ENCODE measurements at places on chromosomes 7 and 10.

- no peak for ATAC-seq
These were observed 50.2 kb downstream of the SHH start for GRCh38 chr7:155762036-155762435.

DNA sequence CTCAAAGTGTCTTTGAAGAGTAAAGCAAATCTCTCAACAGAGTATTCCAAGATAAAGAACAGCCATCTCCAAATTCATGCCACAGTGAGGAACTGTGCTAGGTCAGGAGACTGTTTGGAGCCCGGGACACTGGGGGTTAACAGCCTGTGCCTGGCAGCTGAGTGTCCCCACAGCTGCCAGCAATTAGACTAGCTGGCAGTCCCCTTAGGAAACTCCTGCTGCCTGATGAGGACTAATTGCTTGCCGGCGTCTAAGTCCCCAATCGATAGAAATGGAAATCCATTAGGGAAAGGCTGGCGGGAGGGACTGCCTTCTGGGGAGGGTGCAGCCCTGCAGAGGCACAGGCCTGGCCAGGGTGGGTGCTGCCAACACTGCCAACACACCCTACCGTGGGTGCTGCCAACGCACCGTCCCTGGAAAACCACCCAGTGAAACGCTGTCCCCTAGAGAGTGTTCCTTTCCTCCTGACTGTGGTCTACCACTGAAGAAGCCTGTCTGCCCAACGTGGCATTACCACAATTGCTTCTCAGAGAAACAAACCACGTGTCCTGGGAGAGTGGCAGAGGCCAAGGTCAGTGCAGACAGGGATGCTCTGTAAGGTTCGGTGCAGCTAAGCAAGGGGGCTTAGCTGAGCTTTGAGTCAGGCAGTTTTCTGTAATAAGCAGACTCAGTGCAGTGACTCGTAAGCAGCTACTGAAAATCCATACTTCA lies 60.8 kb downstream of the XRCC2 start:
- ATAC-seq, result peak; percentile 82

DNA sequence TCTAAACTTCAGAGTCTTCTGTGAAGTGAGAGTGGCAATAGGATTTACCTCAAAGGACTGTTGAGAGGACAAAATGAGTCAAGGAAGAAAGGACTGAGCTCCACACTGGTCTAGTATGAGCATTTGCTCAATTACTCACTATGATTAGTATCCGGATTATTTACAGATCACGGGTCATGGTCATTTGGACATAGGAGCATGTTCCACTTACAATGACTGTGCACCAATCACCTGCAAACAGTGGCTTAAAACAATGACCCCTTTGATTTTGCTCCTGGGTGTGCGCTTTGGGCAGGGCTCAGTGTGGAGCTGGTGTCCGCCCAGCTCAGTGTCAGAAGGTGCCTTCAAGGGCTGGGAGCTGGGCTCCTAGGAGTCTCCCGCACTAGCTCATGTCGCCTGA lies 225.4 kb downstream of the TCERG1L start:
- no peak for ATAC-seq

DNA sequence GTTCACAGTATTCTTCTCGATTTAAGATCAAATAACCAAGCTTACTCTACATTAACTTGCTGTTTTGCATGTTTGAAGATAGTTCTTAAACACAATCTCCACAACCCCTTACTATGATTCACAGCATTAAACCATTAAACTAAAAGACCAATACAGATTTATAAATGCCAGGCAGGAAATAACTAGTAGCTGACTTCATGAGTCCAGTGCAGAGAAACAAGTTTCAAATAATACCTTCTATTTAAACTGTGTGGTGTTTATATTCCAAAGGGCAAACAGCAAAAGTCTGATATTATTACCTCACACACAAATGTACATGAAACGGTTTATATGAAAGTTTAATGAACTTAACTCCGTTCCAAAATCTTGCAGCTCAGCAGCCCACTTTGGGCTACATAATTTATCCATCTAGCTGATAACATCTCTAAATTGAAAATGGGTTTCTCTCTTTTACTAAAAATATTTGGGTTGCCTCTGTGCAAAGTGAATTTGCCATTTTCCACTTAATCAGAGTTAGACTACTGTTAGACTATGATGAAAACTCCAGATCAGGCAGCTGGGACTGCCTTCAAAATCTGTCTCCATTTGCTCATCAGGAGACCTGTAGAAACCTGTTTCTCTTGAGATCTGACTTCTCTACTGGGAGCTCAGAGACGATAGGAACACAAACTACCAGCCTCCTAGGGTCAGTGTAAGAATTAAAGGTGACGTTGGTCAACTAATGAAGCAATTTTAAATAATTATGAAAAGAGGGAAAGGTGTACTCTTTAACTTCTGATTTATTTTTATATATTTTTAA lies 287.3 kb downstream of the FZD1 start:
- ATAC-seq, result peak; percentile 44

GRCh38 chr7:35680403-35681013 lies 14.4 kb downstream of the HERPUD2 start:
- peak; percentile 35 for ATAC-seq

DNA sequence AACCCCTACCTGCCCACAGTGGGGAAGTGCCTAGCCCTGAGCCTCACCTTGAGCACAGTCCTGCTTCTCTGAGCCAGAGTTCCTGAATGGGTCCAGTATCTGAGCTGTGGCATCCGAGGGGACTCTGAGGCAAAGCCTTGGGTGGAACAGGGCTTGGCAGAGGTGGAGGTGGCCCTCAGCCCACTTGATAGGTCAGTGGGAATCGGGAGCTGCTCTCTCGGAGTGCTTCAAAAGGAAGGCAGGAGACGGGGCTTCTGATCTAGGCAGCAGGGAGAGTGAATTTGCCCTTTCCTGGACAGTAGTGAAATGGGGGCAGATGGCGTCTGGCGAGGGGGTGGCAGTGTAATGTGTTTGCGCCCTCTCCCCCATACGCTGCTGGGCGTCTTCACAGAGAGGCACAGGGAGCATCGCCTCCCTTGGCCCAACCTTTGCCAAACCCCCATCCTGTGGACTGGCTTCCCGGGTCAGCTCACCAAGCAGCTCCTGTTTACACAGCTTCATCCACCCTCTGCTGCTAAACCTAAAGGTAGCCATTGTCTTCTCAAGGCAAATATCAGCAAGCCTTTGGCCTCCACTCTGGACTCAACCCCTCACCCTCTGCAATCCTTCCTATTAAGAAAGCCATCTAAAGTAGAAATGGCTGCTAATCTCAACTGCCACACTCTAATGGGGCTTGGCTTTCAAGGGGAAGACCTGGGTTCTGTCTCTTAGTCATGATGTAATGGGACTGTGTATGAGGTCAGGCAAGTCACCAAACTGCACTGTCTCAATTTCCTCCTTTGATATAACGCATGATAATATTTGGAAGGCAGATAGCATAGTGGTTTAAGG lies 21.1 kb upstream of the VDAC2 start:
- no peak for ATAC-seq

DNA sequence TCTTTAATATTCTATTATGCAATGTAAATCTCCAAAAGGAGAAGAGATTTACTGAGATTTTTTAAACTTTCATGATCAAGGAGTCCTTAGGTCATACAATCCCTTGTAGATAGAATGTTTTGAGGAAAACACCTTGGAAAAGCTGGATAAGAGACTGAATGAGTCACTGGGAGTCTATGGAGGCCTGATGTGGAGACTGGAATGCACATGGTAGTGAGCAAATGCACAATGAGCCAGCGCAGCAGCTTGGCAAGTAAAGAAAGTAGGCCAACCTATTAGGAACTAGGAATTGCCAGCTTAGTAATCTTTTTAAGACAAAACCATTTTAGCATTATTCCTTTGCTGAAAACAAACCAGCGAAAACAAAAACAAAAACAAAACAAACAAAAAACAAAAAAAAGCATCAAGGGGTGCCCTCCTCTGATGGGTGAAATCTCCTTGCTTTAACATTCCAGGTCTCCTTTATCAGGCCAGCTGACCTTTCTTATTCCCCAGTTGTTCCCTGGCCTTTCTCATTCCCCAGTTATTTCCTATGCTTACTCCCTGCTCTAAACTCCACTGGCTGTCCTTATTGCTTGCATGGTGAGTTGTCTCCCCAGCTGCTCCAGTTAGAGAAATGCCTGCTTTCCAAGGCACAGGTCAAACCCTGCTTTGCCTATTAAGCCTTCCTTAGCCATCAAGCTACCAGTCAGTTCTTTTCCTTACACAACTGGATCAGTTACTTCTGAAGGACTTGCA lies 135.8 kb downstream of the PLCE1 start:
- peak; percentile 67 for ATAC-seq

All from SK-N-SH treated with all-trans-retinoic acid at 6 μM for 48 hours (cell line).